ENCODE measurements at places on chromosomes 12 and 14.

DNA sequence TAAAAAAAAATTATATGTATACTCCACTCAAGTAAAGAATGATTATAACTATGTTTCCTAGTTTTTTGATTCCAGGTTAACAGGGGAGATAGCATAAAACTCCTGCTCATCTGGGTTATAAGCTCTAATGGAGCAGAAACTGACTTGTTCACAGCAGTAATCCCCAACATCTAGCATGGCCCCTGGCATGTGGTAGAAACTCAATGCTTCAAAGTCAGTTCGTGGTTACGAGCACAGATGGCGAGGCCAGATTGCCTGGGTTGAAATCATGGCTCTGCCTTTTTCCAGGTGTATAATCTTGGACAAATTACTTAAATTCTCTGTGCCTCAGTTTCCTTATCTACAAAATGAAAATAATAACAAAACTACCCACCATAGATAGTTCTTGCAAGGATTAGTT is 183.8 kb downstream of the TTC7B start:
- no peak for DNase-seq

DNA sequence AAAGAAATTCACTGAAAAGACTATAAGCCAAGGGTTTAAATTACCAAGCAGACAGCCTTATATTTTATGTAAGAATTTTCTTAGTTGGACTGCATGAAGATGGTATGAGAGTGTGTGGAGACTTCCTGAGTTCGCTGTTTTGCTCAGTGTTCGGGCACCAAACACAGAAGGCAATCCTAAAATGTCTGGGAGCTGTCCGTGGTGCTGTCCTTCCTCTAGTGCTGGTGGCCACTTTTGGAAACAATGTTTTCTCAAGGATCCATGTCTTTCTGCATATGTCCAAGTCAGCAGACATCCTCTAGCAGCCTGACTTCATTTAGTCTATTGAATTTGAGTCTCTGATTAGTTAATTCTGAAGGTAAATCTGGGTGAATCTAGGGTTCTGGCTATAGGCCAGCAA is 135.8 kb downstream of the SLC8A3 start:
- peak; percentile 15 for DNase-seq

GRCh38 chr14:74524076-74524811 is 30.7 kb downstream of the ISCA2 start:
- DNase-seq = no peak

DNA sequence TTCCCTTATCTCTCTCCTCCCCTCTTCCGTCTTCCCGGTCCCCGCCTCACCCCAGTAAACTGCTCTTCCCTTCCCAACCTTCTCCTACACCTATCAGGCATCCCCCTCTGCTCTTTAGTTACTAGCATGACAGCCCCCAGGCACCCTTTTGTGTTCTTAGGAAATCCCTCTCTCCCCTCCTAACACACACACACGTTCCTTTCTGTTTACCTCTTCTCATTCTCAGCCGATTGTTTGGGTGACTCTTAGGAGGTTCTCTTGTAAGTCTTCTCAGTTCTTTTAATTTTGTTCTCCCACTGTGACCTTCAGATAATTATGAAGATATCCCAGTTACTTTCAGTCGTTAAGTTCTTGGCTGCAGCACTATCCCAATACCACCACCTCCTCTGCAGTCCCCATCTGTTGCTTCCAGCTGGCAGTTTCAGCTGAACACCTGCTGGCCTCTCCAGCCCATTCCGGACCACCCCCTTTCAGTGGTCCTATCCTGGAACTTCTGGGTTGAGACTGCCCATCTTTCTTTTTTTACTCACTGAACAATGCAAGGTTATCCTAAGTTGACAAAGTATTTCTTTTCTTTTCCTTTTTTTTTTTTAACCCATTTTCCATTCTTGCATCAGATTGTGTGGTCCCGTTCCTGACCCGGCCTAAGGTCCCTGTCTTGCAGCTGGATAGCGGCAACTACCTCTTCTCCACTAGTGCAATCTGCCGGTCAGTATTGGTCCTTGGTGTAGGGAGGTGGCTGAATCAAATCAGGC is 711 bp downstream of the MARS1 start:
- DNase-seq = no peak

- no peak for DNase-seq
These were observed 890 bp downstream of the AVPR1A start for GRCh38 chr12:63149909-63150712.
